ENCODE measurements at places on chromosomes 4 and X.

DNA sequence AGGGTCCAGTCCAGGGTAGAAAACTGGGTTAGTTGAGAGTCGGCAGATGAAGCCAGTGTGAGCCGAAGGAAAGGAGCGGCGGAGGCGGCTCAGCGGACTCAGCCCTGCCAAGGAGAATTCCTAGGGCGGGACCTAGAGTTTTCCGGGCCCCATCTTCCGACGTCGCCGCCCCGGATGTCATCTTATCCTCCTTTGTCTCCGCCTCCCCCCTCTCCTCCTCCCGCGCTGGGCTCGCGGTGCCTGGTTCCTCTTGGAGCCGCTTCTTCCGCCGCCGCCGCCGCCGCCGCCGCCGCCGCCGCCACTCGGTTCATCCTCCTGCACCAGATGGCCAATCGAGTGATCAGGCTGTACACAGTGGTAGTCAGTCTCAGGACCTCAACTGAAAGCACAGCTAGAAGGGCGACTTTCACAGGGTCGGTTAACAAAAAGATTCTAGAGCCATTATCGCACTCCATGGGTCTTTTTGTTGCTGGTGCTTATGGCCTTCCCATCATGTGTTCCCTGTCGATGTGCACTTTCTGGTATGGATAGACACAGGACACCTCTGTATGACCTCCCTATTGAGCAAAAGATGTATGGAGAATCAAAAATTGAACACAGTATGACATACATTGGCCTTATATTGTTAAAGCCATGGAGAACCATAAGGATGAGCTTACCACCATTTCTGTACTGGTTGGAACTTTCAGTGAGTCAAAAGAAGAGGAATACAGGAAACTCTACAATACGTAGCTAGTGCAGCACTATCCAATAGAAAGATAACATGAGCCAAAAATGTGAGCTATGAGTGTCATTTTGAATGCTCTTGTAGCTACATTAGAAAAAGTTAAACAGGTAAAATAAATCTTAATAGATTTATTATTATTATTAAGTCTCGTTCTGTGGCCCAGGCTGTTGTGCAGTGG lies 32.4 kb upstream of the THOC2 start:
- DNase-seq = peak; percentile 39
- peaks cover 4% of the 10 kb centered on the region for H3K4me1 ChIP-seq
- no peak overlapping the region for H3K4me3 ChIP-seq
- no peak overlapping the region for H3K27ac ChIP-seq
- H3K36me3 ChIP-seq = no peaks in the 10 kb centered on the region

- H3K4me3 ChIP-seq = no peak overlapping the region
- H3K27me3 ChIP-seq = no peaks in the 10 kb centered on the region
- no peak for DNase-seq
- H3K27ac ChIP-seq = no peak overlapping the region
These were observed 118.4 kb upstream of the LNX1 start for GRCh38 chr4:53709693-53710092.

DNA sequence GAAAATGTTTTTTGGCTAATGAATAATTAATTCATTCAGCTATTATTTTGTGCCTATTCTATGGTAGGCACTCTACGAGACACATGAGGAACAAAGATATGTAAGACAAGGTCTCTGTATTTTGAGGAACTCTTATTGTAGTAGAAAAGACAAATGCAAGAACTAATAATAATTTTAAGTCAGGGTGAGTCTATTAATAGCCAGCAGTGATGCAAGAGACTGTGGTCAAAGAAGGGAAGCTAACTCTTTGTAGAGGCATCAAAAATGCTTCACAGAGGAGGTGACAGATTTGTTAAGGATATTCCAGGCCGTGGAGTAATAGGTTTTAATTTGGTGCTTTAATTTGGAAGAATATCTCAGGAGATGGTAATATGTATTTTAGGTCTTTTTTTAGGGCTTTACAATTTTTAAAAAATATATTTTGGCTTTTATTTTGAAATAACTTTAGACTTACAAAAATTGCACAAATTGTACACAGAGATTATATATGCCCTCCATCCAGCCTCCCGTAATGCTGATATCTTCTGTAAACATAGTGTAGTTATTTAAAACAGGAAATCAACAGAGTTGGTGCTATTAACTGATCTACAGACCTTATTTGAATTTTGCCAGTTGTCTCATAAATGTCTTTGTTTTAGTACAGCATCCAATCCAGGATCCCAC lies 48.1 kb downstream of the DCLK2 start:
- H3K27ac ChIP-seq = no peak overlapping the region
- no peak overlapping the region for H3K4me3 ChIP-seq
- no peaks in the 10 kb centered on the region for H3K4me1 ChIP-seq
- H3K36me3 ChIP-seq = no peaks in the 10 kb centered on the region
- no peaks in the 10 kb centered on the region for H3K27me3 ChIP-seq
- DNase-seq = no peak

GRCh38 chr4:170526471-170526870 lies 436.7 kb upstream of the AADAT start:
- no peaks in the 10 kb centered on the region for H3K36me3 ChIP-seq
- DNase-seq = no peak

DNA sequence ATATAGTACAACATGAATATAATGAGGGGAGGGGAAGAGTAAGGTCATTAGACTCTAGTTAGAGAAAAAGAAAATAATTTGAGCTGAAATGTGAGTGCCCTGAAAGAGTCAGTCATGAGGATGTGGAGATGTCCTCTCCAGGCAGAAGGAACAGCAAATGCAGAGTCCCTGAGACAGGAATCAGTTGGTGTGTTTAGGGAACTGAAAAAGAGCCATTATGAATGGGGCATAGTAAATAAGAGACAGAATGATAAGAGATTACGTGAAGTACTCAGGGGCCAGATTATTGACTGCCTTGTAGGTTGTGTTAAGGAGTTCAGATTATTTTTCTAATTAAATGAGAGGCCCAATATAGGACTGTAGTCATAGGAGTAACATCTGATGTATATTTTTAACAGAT lies 147.0 kb downstream of the PDLIM5 start:
- H3K27ac ChIP-seq = no peak overlapping the region
- H3K36me3 ChIP-seq = no peaks in the 10 kb centered on the region
- no peak overlapping the region for H3K4me3 ChIP-seq
- H3K27me3 ChIP-seq = no peaks in the 10 kb centered on the region

GRCh38 chrX:137988470-137988869 lies 422.5 kb downstream of the ZIC3 start:
- H3K27me3 ChIP-seq = no peaks in the 10 kb centered on the region
- H3K4me3 ChIP-seq = no peak overlapping the region
- no peaks in the 10 kb centered on the region for H3K4me1 ChIP-seq
- no peak overlapping the region for H3K27ac ChIP-seq

- no peak for DNase-seq
- no peaks in the 10 kb centered on the region for H3K4me1 ChIP-seq
- H3K27ac ChIP-seq = no peak overlapping the region
These were observed 58.7 kb downstream of the IGFBP7 start for GRCh38 chr4:57051524-57051923.

GRCh38 chr4:122542411-122543236 lies 78.2 kb downstream of the IL21 start:
- no peak for DNase-seq
- no peak overlapping the region for H3K27ac ChIP-seq
- H3K4me3 ChIP-seq = no peak overlapping the region

DNA sequence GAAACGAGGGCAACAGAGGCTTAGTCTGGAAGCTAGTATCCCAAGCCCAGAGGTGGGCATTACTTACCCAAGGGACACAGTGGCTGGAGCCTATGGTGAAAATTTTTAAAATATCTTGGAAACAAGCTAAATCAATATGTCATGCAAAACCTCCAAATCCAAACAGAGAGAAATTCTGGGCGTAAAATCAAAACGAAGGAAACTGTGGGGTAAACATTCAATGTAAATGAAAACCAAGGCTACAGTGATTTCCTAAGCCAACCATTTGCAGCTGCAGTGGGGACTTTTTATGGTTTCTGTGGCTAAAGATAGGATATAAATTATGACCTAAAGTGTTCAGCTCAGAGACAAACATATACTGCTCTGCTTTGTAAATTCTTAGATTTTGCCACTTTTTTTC lies 507.7 kb upstream of the DIAPH2 start:
- DNase-seq = no peak
- no peak overlapping the region for H3K27ac ChIP-seq

DNA sequence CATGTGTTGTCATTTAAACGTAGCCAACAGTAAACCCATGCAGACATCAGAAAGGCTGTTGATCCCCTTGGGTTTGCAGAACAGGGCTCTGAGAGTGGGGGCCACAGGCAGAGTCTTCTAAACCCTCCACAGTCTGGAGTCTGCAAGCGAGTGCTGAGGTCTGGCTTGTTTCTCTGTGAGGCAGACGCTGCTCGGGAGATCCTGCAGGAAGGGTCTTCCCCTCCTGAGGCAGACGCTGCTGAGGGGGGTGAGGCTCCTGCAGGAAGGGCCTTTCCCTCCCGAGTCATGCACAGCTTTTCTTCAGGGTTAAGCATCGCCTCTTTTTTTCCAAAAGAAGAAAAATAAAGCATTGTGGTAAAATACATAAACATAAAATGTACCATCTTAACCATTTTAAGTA lies 17.1 kb upstream of the PDE6B start:
- DNase-seq = no peak
- no peaks in the 10 kb centered on the region for H3K27me3 ChIP-seq
- no peak overlapping the region for H3K27ac ChIP-seq

DNA sequence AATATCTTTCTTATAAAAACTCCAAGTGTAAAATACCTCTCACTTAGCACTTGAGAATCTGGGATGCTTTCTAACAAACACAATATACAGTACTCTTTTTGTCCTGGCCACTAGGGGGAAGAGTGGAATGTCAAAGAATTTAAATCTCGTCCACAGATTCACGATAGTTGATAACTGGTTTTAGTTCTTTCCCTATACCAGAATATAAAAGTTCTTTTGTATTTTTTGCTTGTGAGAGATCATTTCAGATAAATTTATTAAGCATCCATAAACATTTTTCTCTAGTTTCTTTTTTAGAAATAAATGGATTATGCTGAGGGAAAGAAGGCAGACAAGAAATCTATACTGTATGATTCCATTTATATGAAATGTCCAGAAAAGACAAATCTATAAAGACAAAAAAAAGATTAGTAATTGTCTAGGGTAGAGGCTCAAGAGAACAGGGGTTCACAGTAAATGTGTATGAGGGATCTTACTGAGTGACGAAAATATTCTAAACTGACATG lies 50.4 kb downstream of the MGARP start:
- no peaks in the 10 kb centered on the region for H3K27me3 ChIP-seq
- no peak overlapping the region for H3K27ac ChIP-seq
- no peak for DNase-seq
- no peaks in the 10 kb centered on the region for H3K36me3 ChIP-seq
- H3K4me3 ChIP-seq = no peak overlapping the region

- no peaks in the 10 kb centered on the region for H3K36me3 ChIP-seq
- peak within 1 kb of the TSS; percentile 72 for H3K4me3 ChIP-seq
- H3K27ac ChIP-seq = peak within 1 kb of the TSS; percentile 47
- DNase-seq = peak; percentile 76
- H3K27me3 ChIP-seq = no peaks in the 10 kb centered on the region
These were observed at the start of gene ARHGAP10 for GRCh38 chr4:147731580-147732517. ARHGAP10 (plus strand) TSS chr4:147732088; CDS start chr4:147732302, 214 bp downstream.

DNA sequence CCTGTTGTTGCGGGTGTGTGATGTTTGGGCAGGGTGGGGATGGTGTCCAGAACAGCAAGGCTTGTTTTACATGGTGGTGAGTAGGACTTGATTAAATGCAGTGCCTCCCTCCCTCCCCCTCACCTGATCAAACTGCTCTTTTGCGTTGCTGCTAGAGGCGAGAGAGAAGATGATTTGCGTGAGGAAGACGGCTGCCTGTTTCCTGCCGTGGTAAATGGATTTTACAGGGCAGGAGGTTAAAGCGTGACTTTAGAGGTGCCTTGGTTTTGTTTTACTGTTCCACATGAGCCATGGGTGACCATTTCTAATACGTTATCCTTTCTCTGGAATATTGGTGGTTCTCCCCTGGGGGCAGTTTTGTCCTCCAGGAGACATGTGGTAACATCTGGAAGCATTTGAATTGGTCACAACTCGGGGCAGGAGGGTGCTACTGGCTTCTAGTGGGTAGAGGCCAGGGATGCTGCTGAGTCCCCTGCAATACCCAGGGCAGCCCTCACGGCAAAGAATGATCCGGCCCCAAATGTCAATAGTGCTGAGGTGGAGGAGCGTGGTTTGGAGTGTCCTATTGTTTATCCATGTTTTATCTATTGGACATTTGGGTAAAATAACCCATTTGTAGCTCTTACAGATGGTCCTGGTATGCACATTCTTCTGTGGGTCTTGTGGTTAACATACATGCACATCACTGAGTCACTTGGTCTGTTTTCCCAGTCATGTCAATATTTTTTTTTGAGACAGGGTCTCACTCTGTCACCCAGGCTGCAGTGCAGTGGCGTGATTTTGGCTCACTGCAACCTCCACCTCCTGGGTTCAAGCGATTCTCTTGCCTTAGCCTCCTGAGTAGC lies 73.7 kb downstream of the SHROOM2 start:
- no peak overlapping the region for H3K27ac ChIP-seq
- H3K4me1 ChIP-seq = no peaks in the 10 kb centered on the region
- DNase-seq = no peak
